ENCODE measurements at places on chromosomes 1 and 21. TPM values are rescaled to one million over a fixed set of nuclear protein-coding genes. Genes with fewer than 3 reads are reported as not detected.

DNA sequence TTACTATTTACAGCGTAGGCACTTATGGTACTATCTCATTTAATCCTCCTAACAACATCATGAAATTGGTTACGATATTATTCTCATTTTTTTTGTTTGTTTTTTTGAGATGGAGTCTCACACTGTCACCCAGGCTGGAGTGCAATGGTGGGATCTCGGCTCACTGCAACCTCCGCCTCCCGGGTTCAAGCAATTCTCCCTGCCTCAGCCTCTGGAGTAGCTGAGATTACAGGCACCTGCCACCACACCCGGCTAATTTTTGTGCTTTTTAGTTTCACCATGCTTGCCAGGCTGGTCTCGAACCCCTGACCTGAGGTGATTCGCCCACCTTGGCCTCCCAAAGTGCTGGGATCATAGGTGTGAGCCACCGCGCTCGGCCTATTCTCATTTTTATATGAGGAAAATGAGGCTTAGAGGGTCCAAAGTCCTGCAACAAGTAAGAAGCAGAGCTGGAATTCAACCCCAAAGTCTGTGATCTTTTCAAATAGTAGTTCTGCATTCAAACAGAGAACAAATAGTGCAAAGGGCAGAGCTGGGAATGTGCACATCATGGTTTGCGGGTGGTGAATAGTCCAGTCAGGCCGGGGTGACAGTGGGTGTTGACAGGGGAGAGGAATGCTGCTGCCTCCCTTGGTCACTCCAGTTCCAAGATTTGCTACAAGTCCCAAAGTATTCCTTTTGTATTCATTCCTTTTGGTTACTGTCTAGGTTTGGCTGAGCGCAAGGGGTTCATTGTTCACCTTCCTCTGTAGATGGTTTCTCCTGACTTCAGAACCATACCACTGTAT is 4.6 kb downstream of the PRUNE1 start:
- DNase-seq: no peak

Gene PCP4L1
- total RNA-seq: not detected

- no peak for DNase-seq
These were observed 21.7 kb downstream of the ECE1 start for GRCh38 chr1:21268281-21269239.

DNA sequence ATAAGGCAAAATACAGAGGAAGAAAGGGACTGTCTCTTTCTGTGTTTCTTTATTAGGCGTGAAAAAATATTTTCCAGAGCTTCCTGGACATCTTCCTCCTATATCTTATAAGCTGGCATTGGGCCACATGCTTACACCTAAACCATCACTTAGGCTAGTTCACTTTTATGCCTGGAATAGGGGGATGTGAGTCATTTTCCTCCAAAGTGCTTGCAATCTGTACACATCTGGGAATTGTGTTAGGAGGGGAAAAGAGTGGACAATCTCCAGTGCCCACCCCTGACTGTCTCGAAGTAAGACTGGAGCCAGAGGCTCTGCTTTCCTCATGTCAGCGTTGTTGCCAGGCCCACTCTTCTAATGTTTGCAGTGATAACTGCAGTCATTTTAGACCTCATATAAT is 29.9 kb downstream of the GIPC2 start:
- DNase-seq: no peak

GRCh38 chr1:125087691-125088090 is 3902.9 kb downstream of the SRGAP2C start:
- no peak for DNase-seq

DNA sequence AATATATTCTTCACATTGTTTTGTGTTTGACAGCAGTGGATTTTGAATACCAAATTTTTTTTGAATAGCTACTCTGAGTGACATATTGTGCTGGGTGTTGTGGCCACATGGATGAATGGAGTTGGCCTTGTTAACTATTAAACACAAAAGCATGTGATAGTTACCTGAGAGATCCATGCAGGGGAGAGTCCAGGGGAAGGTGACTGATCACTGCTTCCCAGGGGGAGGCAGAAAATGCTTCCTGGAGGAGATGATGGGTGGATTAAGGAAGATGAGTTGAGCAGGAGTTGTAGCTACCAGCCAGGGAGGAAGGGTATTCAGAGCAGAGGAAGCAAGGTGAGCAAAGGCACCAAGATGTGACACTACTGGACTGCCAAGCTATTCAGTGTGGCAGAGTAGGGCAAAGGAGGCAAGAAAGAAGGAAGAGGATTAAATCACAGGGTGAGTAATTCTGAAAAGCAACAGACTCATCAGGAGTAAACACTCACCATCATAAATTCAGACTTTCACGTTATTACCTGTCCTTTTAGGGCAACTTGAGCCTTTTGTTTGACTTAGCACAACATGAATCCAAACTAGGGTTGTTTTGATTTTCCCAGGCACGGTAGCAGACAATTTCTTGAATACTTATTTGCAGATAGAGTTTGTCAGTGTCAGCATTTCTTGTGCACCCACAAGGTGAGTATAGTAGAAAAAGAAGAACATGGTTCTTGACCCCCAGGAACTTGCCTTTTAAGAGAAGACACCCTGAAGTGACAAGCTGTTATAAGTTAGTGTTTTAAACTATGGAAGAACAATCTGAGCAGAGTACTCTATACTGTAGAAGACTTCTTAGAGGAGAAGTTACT is 4.2 kb downstream of the CD46 start:
- DNase-seq: no peak

DNA sequence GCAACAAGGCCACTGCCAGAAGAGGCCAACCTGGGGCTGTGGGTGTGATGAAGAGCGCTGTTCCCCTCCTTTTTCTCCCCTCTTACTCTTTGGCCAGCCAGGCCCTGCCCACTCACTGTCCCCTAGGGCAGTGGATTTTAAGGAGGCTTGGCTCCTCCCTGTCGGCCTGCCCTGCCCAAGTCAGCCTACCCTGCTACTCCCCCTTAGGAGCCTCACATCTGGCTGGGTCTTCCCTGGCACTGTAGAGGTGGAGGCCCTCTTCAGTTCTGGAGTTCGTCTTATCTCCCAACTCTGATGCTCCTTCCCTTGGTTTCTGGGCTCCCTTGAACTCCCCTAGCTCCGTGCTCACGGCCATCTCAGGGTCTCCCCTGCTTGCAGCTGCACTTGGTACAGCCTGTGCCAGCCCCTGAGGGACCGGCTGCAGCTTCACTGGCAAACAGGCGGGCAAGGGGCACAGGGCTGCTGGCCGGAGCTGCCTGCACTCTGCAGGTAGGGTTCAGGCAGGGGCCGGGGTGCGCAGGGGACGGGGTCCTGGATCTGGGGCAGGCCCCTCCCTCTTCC is 4.0 kb downstream of the AMPD2 start:
- peak; percentile 45 for DNase-seq

GRCh38 chr1:110235834-110236682 is 25.9 kb downstream of the KCNC4 start:
- DNase-seq: peak; percentile 73

Gene PODN
- total RNA-seq: 8.7 TPM

Gene CD53
- total RNA-seq: not detected

Gene ACKR1
- not detected for total RNA-seq
